ENCODE measurements at places on chromosomes 7 and 10.

DNA sequence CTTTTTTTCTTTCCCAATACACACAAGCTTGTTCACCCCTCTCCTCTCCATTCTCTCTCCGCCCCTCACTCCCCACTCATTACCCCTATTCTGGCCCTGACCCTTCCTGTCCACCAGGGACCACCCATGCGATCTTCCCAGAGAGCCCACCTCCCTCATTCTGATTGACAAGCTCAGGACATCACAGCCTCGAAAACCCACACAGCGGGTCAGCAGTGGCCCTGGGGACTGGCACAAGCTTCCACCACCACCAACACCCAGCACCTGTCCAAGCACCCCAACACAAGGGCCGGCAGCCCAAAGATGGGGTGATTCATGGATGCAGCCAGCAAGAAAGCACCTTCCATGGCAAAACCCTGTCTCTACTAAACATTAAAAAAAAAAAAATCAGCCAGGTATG is 50.0 kb upstream of the USP6NL start:
- no peak for DNase-seq

- DNase-seq = no peak
Observed at GRCh38 chr7:51102828-51103227, 213.8 kb downstream of the COBL start.

- no peak for DNase-seq
Observed at GRCh38 chr10:44571701-44572100, 186.8 kb upstream of the CXCL12 start.

GRCh38 chr7:18495412-18496340 is at the start of gene HDAC9:
HDAC9 (plus strand) TSS chr7:18495749; CDS start chr7:18496303, 554 bp downstream.
- DNase-seq = no peak

- DNase-seq = no peak
Observed at GRCh38 chr7:39890411-39890810, 59.6 kb upstream of the CDK13 start.

Data from stimulated activated CD8-positive, alpha-beta memory T cell treated with anti-CD3 and anti-CD28 coated beads, Interleukin-15, amount 100 ng/mL, for 1 hour (primary cell).